Gastroesophageal sphincter (tissue), 4 donors: ENCODE measurements at places on chromosomes 3 and 15. TPM values are rescaled to one million over a fixed set of nuclear protein-coding genes. Genes with fewer than 3 reads are reported as not detected.

- no peak for ATAC-seq
Measured at GRCh38 chr15:80549654-80550053, 145.5 kb upstream of the ABHD17C start.

DNA sequence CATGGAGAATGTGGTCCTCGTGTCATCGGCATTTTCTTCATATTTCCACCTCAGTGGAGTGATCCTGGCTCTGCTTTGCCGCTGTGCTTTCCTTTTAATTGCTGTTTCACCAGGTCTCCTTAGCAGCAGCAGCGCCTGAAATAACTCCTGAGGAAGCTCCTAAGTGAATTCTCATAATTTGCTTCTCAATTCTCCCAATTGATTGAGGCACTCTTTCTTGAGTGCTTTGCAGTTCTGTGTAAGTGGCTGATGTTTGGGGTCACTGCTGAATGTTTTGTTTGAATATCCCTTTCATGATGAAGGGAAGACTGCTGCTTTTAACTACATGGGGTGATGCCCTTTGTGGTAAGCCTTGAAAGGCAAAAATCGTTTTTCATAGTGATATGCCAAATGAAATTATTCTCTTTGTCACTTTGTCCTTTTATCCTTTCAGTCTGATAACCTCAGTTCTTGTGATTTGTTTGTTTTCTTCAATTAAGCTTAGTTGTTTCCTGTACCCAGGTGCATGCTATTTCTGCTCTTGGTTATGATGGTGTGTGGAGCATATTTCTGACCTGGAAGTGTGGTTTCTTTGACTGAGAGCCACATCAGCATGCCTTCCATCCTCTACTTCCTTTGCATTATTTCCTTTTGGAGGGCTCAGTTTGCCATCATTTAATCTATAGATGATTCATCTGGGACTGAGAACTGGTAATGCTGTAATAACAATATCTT lies 36.7 kb downstream of the HMG20A start:
- ATAC-seq: no peak

The CHDH gene
- 5.5 TPM for total RNA-seq

DNA sequence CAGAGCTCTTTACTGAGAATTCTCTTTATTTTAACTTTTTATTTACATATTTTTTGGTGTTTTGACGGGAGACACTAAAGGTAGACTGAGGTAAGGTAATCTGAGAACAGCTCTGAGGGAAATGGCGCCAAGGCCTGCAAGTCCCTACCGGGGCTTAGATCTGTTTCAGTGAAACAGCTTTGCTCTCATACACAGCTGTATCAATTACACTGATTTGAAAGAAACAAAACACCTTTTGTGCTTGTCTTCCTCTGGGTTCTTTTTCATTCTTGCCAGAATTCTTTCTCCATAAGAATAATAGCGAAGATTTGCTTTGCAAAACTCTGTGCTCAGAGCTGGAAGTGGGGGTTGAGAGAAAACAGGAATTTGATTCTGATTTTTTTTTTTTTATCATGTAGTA lies 79.5 kb upstream of the PEX5L start:
- no peak for ATAC-seq

DNA sequence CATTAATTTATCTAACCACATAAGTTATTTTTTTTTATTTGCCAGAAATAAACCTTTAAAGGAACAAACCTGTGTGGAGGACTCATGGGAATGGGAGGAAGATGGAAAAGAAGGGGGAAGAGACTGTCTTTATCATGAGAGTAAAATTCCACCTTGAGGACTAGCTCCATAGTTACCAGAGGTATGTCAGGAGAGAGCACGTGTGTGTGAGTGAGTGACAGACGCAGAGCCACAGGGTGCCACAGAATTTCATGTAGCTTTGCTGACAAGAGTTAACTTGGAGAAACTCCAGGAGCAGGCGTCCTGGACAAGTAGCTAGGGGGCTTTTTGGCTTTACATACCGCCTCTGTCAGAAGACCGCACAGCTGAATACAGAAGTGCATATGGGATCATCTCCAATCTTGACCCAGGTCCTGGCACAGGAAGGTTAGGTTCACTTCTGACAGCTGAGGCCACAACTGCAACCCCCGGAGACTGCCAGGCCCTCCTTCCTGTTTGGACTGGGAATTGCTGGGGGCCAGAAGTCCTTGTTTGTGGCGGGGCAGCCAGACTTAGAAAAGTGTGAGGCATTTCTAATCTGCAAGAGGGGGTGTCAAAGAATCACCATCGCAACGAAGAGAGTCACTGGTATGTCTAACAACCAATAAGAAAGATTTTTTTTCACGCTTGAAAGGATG lies 197.8 kb upstream of the TPM1 start:
- ATAC-seq: no peak

The CCR1 gene
- 5.1 TPM for total RNA-seq

DNA sequence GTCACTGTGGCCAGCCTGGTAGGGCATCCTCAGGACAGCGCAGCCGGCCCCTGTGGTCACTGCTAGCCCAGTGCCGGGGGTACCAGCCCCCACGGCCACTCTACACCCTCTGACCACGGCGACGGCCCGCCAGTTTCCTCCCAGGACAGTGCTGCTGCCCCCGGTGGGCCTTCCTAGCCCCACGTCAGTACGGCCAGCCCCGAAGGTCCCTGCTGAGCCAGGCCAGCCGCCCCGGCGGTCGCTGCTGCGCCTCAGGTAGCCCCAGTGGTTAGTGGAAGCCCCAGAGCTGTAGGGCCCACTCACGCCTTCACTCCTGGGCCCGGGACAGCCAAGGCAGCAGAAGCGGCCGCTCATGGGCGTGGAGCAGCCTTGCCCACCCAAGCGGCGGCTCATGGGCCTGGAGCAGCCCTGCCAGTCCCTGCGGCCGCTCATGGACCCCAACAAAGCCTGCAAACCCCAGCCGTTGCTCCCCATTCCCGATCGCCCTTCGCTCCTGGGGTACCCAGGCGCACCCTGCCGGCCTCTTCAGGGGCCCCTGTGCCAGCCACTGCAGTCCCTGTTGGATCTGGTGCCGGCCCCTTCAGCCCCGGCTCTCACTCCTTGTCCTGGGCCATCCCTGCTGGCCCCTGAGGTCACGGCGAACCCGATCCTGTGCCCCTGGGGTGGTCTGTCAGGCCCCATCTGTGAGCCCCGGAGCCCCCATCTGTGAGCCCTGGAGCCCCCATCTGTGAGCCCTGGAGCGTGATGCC lies 9.5 kb upstream of the ROPN1B start:
- ATAC-seq: no peak

GRCh38 chr15:95958382-95958781 lies 372.1 kb upstream of the NR2F2 start:
- ATAC-seq: no peak

GRCh38 chr3:123568034-123568433 lies 16.8 kb downstream of the HACD2 start:
- no peak for ATAC-seq

- no peak for ATAC-seq
Measured at GRCh38 chr3:71468311-71469137, 115.0 kb downstream of the FOXP1 start.

The PLA2G4D gene
- not detected for total RNA-seq

The ZNF385D gene
- total RNA-seq: 17.9 TPM

DNA sequence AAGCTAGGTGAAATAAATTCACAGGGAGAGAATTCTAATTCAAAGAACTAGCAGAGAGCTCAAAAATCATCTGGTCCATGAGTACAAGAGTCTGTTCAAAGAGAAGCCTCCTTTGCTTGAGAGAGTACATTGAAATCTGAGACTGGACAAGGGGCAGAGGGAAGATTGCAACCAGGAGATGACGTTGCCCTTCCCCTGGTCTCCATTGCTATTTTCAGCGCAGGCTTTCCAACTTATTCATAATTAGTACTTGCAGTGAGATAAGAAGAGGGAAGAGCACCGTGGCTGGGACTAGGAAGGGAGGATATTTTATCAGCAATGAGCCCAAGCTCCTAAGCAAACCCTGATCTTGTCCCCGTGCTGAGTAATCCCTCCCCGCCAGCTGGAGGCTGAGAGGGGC lies 251.8 kb upstream of the RORA start:
- ATAC-seq: no peak

GRCh38 chr15:54722342-54722986 lies 474.3 kb downstream of the RSL24D1 start:
- ATAC-seq: no peak

The GXYLT2 gene
- total RNA-seq: 6.2 TPM

The EFL1 gene
- total RNA-seq: 12.1 TPM

GRCh38 chr3:147843331-147843730 lies 434.2 kb downstream of the ZIC1 start:
- no peak for ATAC-seq

GRCh38 chr3:173238091-173238490 lies 97.1 kb upstream of the SPATA16 start:
- ATAC-seq: no peak

DNA sequence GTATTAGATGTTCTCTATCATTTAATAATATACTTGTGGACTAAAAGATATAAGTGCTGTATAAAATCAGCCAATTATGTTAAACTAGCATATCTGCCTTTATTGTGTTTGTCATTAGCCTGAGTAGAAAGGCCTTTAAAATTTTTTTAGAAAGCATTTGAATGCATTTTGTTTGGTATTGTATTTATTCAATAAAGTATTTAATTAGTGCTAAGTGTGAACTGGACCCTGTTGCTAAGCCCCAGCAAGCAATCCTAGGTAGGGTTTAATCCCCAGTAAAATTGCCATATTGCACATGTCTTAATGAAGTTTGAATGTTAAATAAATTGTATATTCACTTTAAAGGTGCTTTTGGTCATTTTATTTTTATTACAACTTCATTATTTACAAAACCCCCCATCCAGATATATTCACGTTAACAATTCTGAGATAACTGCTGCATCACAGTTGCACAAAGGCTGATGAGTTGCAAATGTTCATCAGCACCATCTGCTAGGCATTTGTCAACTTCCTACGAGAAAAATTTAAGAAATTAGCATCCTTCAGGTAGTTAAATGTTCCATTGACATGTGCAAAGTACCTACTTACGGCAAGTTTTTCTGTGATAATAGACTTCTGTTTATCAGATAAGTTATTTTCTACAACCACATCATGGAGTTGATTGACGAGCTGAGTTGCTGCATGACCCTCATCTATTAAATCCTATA lies 6.3 kb downstream of the EIF4A2 start:
- no peak for ATAC-seq

- no peak for ATAC-seq
Measured at GRCh38 chr15:64792282-64792681, 16.9 kb upstream of the RBPMS2 start.

GRCh38 chr3:81439108-81439507 lies 322.3 kb downstream of the GBE1 start:
- no peak for ATAC-seq

The ADAMTS17 gene
- total RNA-seq: 13.5 TPM

The CELF6 gene
- 2.2 TPM for total RNA-seq

DNA sequence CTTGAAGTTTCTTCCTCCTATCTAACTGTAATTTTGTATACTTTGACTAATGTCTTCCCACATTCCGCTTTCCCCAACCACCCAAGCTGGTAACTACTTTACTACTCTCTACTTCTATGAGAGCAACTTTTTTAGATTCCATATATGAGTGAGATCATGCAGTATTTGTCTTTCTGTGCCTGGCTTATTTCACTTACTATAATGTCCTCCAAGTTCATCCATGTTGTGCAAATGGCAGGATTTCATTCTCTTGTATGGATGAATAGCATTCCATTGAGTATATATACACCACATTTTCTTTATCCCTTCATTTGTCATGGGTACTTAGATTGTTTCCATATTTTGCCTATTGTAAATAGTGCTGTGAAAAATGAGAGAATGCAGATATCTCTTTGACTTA lies 78.5 kb upstream of the CCNL1 start:
- ATAC-seq: no peak

- ATAC-seq: no peak
Measured at GRCh38 chr3:136728473-136728872, 23.7 kb downstream of the STAG1 start.

- ATAC-seq: no peak
Measured at GRCh38 chr3:120563356-120564022, 32.6 kb upstream of the NDUFB4 start.
